ENCODE measurements at places on chromosomes 2 and 18.

GRCh38 chr2:225104971-225105370 is 62.7 kb upstream of the DOCK10 start:
- no peak for DNase-seq

DNA sequence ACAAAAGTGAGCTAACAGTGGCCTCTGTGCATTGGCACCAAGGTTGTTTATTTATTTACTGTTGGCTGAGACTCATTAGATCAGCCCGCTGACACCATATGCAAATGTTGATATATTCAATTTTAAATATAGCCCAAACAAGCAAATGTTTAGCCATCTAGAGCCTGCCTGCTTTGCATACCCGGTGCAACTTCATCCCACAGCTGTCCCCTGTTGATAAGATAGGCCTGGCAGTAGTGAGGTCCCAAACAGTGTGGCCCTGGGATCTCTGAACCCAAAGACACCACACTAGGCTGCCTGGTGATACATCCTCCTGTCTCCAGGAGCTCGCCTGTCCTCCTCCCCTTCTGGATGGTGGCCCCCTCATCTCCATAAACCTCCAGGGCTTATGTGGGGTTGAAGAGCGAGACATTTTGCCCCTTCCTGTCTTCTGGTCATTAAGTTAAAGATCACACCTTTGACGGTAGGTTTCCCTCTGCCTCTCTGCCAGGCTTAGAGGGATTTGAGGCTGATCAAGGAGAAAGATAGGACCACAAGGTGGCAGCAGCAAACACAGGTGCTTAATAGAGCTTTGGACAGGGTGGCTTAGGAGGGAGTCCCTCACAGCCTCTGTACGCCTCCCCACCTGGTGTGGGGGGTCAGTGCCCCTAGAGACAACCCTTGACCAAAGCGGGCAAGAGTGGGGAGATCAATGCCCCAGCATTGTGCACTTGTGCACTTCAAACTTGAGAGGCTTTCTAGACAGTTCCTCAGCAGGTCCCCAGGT is 23.7 kb upstream of the MYO5B start:
- DNase-seq = no peak

DNA sequence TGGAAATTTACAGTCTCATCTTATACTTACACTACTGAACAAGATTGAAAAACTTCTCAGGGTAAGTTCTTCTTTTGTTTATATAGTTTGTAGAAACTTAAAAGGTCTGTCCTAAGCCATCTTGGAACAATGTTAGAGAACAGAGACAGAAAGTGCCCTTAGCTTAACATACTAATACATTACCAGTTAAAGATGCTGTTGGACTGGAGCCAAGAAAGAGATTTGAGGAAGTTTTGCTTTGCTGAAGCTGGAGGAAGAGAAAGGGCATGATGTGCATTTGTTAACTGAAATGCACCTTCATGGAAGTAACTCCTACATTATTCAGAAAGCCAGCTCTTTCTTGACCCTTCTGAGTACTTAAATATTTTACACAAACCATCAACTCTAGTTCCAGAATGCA is 66.5 kb upstream of the TNFRSF11A start:
- DNase-seq = no peak

DNA sequence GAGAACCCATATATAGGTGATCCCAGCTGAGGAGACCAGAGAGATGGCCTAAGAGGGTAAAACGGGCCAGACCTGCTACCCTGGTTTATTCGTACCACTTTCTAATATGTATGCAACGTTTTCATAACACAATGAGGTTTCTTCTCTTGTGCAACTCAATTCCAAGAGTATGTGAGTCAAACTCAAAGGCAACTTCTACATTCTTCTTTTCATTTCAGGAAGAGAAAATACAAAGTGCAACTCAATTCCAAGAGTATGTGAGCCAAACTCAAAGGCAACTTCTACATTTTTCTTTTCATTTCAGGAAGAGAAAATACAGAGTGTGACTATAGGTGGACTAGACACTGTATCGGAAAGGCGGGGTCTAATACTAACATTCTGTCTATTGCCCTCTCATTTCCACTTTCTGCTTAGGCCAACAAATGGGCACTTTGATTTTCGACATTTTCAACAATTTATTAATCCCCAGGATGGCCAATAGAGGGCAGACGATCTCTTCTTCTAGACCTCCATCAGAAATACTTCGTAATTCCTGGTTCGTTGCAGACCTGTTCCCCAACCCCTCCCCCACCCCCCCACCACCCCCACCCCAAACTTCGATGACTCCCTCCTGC is 3.7 kb upstream of the CRIM1 start:
- DNase-seq = no peak

DNA sequence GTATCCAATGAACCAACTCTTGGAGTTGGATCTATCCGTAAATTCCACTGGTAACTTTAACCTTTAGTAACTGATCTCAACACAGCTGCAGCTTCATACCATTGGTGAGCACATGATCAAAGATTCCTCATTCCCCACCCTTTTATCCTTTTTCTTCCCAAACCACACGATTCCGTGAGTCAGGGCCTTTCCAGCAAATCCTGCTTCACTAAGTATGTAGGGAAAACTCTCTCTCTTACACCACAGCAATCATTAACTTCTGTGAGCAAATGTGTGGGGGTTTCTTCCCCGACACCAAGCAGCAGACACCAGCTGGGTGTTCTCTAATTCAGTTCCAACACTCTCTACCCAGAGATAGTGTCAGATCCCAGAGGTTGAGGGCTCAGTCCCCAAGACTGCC is 23.5 kb downstream of the ELP2 start:
- no peak for DNase-seq

All from stimulated activated CD4-positive, alpha-beta T cell treated with anti-CD3 and anti-CD28 coated beads, Interleukin-1b, Interleukin-23, amount 100 ng/mL, for 24 hours (primary cell).